ENCODE measurements at places on chromosomes 16 and 17. TPM values are rescaled to one million over a fixed set of nuclear protein-coding genes. Genes with fewer than 3 reads are reported as not detected.
A peak's percentile ranks its signal among the peaks of the same experiment; 100 is the strongest.

DNA sequence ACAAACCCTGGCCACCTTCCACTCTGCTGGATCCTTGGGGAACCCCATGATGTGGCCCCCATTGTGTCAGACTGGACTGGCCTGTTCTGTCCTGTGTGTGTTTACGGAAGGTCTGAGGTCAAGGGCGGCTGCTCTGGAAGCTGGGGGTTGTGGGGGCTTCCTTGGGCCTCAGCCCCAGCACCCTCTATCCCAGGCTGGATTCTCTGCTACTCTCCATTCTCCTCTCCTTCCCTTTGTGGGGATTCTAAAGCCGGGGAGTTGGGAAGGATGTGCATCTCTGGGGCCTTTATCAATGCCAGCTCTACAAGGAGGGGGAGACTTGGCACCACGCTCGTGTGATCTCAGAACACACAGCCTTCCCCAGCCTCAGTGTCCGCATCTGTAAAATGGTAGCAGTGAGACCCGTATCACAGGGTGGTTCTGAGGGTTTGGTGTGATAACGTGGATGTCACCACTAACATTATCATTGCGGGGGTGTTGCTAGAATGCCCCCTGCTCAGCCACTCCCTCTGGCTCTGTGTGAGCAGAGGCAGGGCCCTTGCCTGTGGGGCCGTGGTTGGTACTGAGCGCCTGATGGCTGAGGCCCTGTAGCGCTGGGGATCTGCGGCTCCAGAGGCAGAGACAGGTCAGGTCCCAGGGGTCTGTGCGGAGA, 18.1 kb downstream of the ADGRG1 start:
- no peak for DNase-seq

DNA sequence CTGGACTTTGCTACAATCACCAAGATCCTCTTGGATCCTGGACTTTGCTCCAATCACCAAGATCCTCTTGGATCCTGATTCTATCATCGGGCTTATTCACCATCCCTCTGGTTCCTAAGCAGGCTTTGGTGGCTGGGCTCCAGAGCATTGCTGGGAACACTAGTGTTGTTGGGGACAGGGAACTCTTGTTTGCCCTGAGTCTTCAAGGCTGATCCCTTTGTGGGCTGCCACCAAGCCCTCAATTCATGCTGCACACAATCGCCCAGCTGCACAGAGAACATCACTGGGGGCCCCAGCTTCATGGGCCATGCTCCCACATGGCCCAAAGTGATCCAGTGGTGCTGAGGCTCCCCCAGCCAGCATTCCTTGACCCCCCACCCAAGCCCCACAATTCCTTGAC, 88.3 kb downstream of the TMEM132E start:
- no peak for DNase-seq

DNA sequence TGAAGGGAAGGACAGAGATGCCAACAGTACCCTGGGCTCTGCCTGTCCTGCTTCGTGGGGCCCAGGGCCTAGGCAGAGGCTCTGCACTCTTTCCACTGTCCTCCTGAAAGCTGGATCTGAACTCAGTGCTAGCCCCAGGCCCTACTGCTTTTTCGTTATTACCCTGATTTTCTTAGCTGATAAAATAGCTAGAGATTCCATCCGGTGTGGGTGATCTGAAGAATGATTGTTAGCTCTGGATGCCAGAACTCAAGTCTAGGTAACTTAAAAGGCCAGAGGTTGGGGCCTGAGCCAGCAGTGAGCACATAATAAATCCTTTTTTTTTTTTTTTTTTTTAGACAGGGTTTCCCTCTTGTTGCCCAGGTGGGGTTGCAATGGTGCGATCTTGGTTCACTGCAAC, 1.8 kb upstream of the MYBBP1A start:
- no peak for DNase-seq

GRCh38 chr16:3152277-3152990, 17.6 kb downstream of the ZNF213 start:
- DNase-seq: peak; percentile 90

DNA sequence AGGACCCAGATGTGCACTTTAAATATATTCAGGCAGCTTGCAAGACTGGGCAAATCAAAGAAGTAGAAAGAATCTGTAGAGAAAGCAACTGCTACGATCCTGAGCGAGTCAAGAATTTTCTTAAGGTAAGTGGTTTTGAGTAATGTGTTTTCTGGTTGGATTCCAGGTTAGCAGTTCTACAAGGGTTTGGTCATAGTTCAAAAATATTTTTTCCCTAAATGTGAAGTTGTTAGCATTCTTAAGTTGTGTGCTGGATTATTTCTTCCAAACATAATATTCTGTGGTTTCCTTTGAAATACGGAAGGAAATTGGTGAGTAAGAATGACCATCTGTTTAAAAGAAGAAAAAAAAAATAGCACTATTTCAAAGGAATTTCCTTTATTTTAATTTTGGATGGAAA, 38.4 kb downstream of the PTRH2 start:
- no peak for DNase-seq

DNA sequence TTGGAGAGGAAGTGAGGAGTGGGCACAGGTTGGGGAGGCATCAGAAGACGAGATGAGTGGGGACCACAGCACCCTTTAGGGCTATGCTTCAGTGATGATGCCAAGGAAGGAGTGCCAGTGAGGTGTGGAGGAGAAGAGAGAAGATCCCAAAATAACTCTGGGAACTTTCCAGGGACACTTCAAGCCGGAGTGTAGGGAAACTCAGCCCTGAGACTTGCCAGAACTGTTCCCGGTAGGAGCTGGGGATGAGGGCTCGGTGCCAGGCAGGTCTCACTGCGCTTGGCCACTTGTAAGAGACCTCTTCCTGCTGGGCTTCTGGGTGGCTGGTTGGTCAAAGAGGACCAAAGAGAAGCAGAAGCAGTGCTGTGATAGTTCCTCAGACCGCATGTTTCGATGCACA, 63.6 kb downstream of the SHISA6 start:
- no peak for DNase-seq

- DNase-seq: no peak
These were observed 2.5 kb upstream of the CLTC start for GRCh38 chr17:59617156-59617732.

GRCh38 chr17:51472670-51473205, 212.4 kb downstream of the UTP18 start:
- DNase-seq: no peak

- no peak for DNase-seq
These were observed 63.1 kb downstream of the SPAG9 start for GRCh38 chr17:51057534-51057933.

- DNase-seq: no peak
These were observed 16.4 kb upstream of the ALOX15B start for GRCh38 chr17:8022360-8023003.

DNA sequence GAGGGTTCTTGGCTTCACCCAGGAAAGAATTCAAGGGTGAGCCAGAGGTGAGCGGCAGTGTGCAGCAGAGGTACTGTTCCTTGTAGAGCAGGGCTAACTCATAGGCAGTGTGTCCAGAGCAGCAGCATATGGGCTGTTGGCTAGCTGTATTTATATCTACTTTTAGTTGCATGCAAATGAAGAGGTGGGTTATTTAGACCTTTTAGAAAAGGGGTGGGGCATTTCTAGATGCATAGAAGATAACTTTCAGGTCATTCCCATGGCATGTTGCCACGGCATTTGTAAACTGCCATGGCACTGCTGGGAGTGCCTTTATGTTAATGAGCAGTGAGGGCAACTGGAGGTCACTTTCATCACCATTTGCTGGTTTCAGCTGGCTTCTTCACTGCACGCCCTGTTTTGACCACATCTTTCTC, 141.0 kb downstream of the STX8 start:
- no peak for DNase-seq

DNA sequence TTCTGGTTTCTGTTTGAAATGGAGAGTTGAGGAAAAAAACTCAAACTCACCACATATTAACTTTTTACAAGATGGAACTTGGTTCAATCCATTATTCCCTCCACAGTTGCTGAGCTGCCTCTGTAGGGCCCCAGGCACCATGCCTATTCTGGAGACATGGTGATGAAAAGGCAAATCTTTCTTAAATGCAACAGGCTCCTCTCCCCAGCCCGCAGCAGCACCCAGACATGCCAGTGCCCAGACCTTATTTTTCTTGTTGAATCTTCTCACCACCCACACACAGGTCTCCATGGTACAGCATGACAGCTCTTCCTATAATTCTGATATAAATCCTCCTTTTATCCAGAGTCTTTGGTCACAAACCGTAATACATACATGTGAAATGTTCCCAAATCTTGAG, 7.6 kb downstream of the CYTH1 start:
- DNase-seq: no peak

- DNase-seq: no peak
These were observed 15.9 kb downstream of the PSMB3 start for GRCh38 chr17:38768417-38768816.

DNA sequence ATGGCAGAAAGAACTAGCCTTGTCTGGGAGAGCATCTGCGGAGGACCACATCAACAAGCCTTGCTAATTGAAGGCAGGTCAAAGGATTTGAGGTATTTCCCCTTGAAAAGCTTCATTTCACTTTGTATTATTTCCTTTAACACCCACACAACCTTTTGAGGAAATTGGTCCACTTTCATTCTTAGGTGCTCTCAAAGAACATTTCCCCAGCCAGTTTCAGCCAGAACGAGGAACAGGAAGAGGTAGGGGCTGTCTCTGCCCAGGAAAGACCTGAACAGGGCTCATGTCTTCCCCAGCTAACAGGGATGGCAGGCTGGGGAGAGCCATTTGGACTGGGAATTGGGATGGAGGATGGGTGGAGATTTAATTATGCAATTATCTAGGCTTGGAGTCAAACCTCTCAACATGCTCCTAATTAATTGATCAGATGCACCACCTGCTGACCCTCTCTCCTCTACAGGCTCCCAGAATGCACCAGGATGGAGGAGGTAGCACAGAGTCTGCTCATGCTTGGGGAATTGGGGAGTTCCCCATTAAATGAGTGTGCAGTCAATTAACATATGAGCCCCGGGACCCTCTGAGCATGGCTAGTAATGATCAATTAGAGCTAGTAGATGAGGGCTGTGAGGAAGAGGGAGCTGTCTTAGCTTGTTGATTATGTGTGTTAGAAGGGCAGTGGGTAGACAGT, 84.6 kb downstream of the GP2 start:
- DNase-seq: no peak

- DNase-seq: no peak
These were observed 24.1 kb downstream of the WIPI1 start for GRCh38 chr17:68433211-68433610.

DNA sequence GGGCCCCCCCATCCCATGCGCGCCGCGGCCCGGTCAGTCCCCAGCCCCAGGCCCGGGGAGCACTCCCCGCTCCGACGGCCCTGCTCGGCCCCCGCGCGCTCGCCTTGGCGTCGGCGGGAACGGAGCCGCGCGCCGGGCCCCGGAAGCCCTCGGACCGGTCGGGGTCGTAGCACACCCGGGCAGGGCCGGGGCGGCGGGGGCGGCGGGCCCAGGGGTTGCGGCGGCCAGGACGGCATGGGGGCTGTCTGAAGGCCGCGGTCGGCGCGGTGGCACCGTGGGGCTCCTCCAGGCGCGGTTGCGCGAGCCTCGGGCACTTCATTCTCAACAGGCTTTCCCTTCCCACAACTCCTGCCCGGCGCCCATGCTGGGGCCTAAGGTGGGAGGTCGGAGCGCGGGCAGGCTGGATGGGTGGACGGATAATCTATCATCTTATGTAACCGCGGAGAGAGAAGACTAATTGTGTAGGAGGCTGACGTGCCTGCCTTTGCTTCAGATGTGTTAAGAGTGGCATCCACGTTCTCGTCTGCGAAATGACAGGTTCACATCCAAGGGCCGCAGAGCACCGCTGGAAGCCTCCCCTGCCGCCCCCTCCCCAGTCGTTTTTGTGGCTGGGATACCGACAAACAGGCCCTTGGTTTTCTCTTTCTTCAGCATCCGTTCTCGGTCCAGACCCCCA, 708 bp downstream of the BAIAP2 start:
- no peak for DNase-seq

DNA sequence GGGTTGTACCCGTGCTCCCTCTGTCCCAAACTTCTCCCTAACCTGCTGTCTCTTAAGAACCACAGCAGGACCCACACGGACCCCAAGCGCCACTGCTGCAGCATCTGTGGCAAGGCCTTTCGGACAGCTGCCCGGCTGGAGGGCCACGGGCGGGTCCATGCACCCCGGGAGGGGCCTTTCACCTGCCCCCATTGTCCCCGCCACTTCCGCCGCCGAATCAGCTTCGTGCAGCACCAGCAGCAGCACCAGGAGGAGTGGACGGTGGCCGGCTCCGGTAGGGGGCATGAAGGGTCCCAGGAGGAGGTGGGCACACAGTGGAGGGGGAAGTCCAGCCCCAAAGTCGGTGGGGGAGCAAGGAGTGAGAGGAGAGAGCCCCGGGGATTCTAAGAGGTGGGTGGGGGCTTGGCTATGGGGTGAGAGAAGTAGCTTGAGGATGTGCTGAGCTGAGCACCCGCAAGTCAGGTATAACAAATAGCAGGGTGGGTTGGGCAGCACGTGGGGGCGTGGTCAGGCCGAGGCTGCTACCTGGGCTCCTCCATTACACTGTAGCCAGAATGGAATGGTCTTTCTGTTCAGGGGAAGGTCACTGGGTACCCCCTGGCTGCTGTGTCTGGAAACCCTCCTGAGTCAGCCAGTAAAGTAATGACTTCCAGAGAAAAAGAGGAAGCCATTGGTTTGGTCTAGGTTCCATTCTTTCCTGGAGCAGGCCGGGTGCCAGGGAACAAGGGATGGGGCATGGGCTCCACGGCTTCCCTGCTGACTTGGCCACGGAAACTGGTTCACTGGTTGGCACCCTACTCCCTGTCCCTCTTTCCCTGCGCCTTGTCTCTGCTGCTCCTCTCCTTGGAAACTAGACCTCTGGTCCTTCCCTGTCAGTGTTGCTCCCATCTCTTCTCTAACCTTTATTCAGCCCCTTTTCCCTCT, 7.1 kb downstream of the PRSS53 start:
- DNase-seq: no peak

- DNase-seq: no peak
These were observed 25.1 kb downstream of the TBX4 start for GRCh38 chr17:61477204-61477834.

Gene KRT25
- not detected for total RNA-seq

Gene CETP
- not detected for total RNA-seq

Gene DOC2B
- 0.64 TPM for total RNA-seq

Gene SLC38A8
- not detected for total RNA-seq

Gene FKBP10
- 0.47 TPM for total RNA-seq

Gene RNF166
- total RNA-seq: 82.5 TPM
